Activated naive CD4-positive, alpha-beta T cell (primary cell): ENCODE measurements at places on chromosomes 4 and X.

DNA sequence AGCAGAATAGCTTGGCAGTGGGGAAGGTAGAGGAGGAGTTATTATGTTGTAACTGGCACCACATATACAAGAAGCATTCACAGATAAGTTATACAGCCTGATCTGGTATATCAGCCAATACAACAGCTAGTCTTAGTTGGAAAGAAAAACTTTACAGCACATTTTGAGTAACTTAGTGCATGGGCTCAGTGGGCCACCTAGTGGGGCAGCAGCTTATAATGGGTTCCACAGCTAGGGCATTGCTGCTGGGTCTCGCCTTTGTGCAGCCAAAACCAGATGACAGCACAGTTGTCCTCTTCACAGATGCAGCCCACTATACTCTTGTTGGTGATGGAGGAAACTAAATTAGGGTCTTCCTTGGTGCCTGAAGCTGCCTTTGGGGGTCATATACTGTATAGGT, 448.1 kb upstream of the RASGEF1B start:
- DNase-seq: no peak

DNA sequence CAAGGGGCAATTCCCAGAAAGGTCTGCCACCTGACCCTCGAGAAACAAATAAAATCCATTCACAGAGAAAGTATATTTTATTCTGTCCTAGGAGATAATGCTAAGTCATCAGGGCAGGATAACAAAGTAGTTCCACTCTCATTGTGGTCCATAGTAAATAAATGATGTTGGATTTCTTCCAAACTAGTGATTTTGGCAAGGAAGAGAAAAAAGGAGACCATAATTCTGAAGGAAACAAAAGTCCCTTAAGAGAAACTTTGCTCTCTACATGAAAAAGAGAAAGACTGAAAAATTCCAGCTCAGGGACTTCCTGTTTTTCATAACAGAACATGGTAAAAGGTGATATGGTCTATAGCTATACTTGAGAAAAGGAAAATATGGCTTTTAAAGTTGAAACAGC, 71.5 kb upstream of the DDX60 start:
- DNase-seq: no peak

GRCh38 chr4:16672421-16672820, 226.0 kb downstream of the LDB2 start:
- no peak for DNase-seq

GRCh38 chrX:17374619-17375366, at the start of gene NHS:
TSS of gene NHS (plus strand) at chrX:17375200. CDS start at chrX:17375758, 558 bp downstream.
- DNase-seq: no peak

- DNase-seq: no peak
Observed at GRCh38 chrX:12788645-12789044, 2.6 kb upstream of the PRPS2 start.

GRCh38 chr4:5511791-5512190, 196.6 kb downstream of the EVC2 start:
- no peak for DNase-seq

DNA sequence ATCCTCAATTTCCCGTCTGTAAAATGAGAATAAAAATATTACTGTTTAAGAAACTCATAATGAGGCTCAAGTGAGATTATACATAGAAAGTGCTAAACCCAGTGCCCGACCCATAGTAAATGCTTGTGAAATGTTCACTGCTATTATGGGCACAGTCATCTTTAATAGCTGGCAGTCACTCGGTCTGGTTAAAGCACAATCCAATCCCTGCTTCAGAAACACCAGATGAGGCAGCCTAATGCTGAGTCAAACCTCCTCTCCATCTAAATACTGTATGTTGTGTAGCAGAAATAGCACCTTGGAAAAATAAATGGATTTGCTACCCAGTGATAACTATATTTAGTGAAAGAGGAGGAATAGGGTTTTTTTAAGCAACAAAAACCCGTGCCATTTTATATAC, 14.5 kb downstream of the EVC2 start:
- no peak for DNase-seq
